T-helper 9 cell (primary cell): ENCODE measurements at places on chromosomes 12 and 14.

DNA sequence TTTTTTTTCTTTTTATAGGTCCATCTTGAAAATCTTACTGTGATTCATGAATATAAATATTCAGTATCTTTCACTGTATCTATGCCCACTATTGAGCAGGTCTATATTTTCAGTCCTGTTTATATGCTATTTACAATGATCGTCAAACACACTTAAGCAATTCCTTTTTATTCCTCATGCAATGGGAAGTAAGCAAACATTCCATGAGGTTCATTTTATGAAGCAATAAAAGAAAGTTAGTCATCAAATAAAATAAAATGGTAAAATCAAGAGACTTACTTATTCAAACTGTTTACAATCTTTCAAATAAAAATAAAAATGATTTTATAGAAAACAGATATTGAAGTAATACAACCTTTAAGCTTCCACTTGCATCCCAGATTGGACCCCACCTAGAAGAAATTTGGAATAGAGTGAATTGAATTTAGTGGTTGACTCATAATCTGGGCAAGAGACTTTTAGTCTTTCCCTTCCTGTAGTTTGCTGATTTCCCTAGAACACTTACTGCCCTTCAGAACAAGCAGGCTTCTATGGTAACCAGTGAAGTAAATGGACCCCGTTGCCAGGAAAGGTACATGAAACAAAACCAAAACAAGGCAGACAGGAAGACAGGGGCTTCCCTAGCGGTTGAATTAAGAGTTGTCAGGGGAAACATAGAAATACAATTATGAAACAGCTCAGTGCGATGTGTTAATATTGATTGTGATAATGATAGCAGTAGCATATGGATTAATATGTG lies 241.0 kb upstream of the ATP2B1 start:
- DNase-seq = peak; percentile 17

- DNase-seq = no peak
These were observed 33.2 kb downstream of the SAMD4A start for GRCh38 chr14:54599966-54600716.

DNA sequence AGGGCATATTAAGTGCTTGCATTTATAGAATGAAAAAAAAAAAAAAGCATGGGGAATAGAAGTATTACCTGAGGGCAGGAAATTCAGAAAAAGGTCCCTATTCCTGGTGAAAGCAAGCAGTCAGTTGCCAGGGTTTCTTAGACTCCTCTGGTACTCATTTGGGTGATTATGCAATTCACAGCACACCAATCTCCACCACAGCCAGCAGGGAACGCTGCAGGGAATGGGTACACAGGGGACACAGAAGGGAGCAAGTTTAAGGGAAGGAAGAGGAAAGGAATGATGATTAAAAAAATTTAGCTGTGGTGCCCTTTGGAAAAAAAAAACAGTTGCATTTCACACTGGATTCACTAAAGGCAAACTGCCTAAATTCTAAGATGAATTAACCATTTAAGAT lies 14.2 kb downstream of the BLTP3B start:
- DNase-seq = no peak

GRCh38 chr14:49892301-49892635 lies 614 bp upstream of the ARF6 start:
- DNase-seq = peak; percentile 25

DNA sequence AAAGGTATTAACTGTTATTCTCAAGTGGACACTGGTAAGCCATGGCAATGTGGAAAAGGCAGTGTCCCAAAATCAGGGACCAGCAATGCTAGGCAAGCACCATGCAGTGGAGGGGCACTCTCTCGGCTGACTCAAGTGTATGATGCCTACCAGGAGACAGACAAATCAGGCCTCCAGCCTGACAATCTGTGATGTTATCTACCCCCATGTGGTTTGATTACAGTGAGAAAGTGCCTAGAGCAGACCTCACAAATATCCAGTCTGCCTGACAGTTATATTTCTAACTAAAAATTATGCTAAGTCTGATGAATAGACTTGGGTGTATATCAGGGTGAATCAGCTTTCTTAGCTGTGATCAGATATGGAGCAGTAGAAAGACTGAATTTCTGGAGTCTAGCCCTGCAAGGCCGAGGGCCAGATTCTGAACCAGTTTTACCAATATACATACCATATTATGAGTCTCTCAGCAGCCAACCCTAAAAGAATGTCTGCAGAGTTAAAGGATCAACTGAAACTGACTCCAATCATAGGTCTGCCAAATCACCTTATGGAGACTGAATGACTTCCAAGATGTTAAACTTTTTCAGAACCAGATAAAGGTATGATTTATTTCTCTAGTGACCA lies 3.2 kb downstream of the PLBD1 start:
- DNase-seq = no peak

- no peak for DNase-seq
These were observed 164.9 kb downstream of the ETV6 start for GRCh38 chr12:11814374-11814773.

- no peak for DNase-seq
These were observed 68.5 kb downstream of the BHLHE41 start for GRCh38 chr12:26056335-26056734.

DNA sequence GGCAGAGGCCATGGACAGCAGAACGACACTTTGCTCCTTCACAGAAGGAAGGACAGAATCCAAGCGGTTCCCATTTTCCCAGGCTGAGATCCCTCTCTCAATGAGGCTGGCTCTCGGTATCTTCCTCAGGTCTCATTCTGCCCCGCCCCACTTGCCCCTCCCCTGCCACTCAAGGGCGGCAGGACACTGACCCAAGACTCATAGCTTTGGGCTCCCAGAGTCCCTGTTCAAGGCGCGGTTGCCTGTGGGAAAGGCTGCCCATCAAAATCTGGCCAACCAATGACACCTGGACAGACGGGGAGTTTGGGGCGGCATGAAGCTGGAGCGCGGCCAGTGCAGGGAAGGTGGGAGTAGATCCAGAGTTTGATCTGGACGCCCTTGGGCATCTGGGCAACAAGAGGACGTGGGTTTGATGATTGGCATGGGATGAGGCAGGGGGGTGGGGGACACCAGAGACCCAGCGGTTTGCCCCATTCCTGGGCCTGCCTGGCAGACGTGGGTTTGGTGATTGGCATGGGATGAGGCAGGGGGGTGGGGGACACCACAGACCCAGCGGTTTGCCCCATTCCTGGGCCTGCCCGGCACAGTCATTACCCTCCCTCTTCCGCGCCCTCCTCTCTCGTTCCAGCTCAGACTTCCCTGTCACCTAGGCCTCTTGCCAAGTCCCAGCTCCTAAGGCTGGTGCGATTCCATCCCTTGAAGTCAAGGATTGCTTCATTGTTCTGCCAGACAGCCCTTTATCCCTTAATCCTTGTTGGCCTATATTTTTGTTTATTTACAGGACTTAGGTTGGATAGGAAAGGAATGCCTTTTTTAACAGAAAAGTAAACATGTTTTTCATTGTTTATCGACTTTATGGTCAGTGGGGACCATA lies 92.1 kb downstream of the NINJ2 start:
- DNase-seq = no peak

- DNase-seq = no peak
These were observed 45.4 kb downstream of the ALX1 start for GRCh38 chr12:85325442-85325841.

DNA sequence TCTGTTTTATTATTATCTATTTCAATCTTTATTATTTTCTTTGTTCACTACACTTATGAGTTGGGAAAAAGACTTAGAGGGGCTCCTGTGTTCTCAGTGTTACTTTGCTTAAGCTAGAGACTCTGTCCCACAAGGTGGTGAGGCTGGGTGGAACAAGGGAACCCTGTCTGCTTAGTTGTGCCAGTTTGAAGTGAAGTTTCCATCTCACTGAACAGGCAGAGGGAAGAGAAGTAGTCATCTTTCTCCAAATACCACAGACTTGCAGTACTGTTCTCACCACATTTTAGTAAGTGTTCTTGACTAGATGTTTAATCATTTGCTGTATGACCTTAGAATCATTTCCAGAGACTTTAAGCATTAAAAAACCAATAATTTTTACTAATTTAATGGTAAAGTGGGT lies 195.7 kb upstream of the NEDD1 start:
- DNase-seq = no peak

DNA sequence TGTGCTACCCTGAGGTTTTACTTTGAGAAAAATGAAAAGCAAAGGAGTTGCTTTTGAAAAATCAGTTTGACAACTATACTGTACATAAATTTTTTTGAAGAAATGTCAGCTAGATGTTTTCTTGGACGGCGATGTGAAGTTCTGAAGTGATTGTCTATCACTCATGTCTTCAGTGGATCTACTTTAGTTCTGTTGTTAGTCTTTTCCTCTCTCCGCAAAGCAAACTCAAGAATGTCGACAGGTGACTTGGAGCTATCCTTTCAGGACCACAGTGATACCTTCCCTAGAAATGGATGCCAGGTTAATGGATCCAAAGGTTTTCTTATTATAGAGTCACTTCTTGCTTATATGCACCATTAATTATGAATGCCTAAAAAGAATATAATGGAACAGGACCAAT lies 1.2 kb downstream of the PTPRO start:
- DNase-seq = no peak

GRCh38 chr14:75452900-75453816 lies 25.3 kb downstream of the JDP2 start:
- DNase-seq = no peak

DNA sequence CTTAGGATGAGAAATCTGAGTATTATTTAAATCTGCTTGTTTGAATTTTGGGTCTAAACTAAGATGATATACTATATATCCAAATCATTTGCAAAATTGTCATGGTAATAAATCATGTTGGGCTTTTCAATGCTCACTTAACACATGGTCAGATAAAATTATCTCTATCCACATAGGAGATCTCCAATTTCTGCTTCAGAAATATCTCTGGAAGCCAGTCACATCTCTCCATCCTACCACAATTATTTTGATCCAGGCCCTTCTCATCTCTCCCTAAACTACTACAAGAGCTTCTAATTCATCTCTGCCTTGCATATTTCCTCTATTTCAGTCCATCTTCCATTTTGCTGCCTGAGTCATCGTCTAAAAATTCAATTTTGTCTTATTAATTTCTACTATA lies 3.8 kb downstream of the DCN start:
- DNase-seq = no peak

GRCh38 chr12:97984974-97985580 lies 522.5 kb downstream of the RMST start:
- no peak for DNase-seq

DNA sequence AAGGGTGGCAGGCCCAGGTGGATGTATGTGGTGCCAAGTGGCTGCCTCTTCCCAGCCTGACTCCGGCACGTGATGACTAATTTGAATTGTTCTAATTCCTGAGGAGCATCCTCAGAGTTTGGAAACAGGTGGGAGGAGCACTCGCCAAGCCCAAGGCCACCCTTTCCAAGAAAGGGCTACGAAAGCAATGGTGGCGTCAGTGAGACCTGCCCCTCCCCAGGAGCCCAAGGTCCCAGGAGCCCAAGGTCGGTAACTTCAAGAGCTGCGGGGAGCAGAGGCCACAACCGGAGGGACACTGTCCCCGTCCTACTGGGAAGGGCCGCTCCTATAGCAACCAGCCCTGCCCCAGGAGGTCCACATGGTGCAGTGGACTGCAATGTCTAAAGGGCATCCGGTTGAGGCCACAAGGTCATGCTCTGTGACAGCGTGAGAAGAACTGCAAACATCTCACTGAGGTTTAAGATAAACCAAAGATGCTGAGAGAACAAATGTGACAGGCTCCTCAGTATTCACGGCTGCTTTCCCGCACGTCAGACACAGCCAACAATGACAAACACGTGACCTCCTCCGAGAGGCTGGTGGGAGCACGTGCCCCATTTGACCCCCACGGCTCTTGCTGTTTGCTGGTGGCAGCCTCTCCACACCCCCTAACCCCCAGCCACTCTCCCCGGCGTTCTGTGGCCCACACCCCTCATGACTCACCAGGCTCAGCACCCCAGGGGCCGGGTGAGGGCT lies 79.6 kb downstream of the ITPK1 start:
- no peak for DNase-seq

- no peak for DNase-seq
These were observed 47.9 kb downstream of the SYNE3 start for GRCh38 chr14:95468448-95469133.

DNA sequence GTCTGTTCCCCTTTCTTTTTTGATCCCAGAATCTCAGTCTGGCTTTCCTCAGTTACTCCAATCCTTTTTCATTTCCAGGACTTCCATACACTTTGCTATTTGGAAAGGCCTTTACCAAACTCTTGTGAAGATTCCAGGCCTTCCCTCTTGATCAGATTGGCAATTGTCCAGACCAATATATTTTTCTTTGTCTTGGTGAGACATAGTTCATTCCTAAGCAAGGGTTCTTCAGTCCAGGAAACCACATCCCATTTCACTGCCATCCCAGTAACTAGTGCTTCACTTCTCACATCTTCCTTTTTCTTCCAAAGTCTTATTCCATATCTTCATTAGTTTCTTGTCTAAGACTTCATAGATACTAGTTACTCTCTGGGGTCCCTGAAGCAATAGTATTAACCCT lies 2.1 kb upstream of the PTPRQ start:
- DNase-seq = no peak

DNA sequence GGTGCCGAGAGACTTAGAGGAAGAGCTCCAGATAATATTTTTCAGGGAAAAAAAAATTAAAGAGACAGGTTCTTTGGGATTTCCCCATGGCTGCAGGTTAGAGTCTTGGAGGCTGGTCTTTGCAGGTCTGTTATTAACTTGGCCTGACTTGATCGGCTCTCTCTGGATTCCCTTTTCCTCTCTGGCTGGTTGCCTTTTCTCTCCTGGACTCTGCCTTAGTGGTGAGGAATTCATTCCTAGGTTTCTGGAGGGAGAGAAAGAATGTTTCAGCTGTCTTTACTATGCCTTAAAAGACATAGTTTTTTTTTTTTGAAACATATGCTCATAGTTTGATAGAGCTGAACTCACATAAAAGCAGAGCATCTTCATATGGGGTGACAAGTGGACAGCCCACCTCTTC lies 336.3 kb downstream of the BMP4 start:
- DNase-seq = no peak

GRCh38 chr12:132783917-132784531 lies 22.4 kb upstream of the ANKLE2 start:
- no peak for DNase-seq

DNA sequence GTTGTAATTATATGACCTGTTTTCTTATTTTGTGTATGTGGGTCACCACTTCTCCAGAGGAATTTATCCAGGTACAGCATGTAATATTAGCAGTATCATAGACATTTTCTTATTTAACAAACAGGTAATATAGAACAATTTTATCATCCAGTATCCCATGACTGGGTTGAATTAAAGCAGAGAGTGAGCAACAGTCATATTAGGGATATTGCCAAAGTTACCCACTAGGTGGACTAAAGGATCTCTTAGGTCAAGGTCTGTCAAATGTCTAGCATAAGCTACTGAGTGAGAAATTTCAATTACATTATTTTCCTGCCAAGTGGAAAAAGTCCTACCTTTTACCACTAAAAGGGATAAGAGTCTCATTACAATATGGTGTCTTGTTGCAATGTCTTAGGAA lies 62.1 kb upstream of the TRIM9 start:
- DNase-seq = no peak

- no peak for DNase-seq
These were observed 134.6 kb downstream of the PTPRR start for GRCh38 chr12:70785896-70786295.

GRCh38 chr12:85507456-85507855 lies 227.4 kb downstream of the ALX1 start:
- DNase-seq = no peak
